Right cardiac atrium (tissue), 5 donors: ENCODE measurements at places on chromosomes 3 and 15. TPM values are rescaled to one million over a fixed set of nuclear protein-coding genes. Genes with fewer than 3 reads are reported as not detected.

SCAP gene
- total RNA-seq, result 46.6 TPM

CHRD gene
- 11.3 TPM for total RNA-seq

ITPR1 gene
- 59.0 TPM for total RNA-seq

ALDH1L1 gene
- 9.4 TPM for total RNA-seq

DGKG gene
- 16.2 TPM for total RNA-seq

COLQ gene
- 3.9 TPM for total RNA-seq

MESP2 gene
- 0.29 TPM for total RNA-seq

LPCAT4 gene
- 24.1 TPM for total RNA-seq

DNA sequence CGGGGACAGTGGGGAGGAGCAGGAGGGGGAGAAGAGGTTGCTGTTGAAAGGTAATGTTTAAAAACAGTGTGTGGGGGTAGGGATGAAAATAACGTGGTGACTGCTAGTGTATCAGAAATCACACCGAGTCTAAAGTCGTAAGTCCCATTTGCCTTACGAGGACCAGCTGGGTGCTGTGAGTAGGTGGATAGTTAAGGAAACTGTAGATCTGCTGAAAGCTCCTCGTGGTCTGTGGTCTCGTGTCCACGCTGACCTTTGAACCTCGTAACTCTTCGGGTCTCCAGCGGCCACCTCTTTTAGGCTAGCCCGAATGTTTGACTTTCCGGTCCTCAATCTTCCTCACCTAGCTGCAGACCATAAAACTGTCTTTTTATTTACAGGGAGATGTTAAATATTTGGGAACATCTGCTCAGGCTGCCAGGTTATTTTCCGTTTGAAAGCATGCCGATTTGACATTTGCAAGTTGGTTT, 29.3 kb upstream of the ST3GAL6 start:
- DNase-seq, result no peak

DNA sequence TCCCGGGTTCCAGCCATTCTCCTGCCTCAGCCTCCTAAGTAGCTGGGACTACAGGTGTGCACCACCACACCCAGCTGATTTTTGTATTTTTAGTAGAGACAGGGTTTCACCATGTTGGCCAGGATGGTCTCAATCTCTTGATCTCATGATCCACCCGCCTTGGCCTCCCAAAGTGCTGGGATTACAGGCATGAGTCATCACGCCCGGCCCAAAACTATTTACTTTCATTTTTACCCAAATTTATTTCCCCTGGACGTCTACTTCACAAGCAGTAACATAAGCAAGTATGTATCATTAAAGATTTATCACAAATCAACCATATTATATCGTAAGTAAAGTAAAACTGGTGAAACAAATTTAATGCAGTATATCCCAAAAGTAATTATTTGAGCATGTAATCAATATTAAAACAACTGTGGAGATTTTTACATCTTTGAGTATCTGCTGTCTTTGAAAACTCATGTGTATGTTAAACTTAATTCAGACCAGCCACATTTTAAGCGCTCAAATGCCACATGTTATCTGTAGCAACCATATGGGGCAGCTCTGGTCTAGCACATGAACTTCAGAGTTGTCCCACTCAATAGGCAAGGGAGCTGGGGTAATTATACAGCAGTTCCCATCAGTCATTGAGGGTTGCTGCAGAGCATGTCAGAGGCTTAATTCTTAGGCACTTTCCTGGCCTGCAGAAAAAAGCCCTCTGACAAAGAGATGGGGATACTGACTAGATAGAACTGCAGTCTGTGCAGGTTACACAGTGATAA, 185.7 kb upstream of the CTDSPL start:
- no peak for DNase-seq

GRCh38 chr3:171833789-171834460, 9.2 kb upstream of the TMEM212 start:
- DNase-seq, result no peak

- no peak for DNase-seq
Observed at GRCh38 chr3:133460809-133461208, 61.0 kb downstream of the BFSP2 start.

DNA sequence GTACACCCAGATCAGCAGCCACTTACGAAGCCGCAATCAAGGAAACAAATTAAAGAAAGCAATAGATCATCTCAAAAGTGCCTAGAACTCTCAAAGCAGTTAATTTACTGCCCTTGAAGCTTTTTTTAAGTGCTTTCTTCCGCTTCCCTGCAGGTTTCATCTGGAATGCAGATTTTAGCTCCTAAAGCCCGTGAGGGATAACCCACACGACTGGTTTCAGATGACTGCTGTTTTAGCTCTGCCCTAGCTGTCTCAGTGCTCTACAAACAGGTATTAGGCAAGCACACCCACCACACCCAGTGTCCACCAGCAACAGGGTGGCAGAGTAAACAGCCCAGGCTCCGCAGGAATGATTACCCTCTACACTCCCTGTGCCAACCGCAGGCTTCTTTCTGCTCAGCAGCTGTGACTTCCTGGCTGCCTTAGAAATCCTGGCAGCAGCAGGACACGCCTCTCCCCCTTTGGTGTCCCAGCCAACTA, 126.0 kb downstream of the FMN1 start:
- peak; percentile 49 for DNase-seq

- peak; percentile 53 for DNase-seq
Observed at GRCh38 chr3:12149029-12149428, 9.7 kb downstream of the TIMP4 start.

DNA sequence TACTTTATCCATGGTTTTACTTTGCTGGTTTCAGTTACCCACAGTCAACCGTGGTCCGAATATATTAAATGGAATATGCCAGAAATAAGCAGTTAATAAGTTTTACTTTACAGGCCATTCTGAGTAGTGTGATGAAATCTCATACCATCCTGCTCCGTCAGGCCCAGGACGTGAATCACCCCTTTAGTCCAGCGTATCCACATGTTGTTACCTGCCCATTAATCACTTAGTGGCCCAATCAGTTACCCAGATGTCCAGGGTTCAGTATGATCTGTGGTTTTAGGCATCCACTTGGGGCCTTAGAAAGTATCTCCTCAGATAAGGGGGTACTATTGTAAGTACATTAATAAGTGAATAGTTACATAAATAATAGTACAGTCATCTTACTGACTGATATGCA, 88.0 kb downstream of the TTBK2 start:
- no peak for DNase-seq

- peak; percentile 80 for DNase-seq
Observed at GRCh38 chr3:12288182-12289129, at the start of gene PPARG. PPARG (plus strand) TSS chr3:12289070; CDS start chr3:12379712, 90,642 bp downstream.

DNA sequence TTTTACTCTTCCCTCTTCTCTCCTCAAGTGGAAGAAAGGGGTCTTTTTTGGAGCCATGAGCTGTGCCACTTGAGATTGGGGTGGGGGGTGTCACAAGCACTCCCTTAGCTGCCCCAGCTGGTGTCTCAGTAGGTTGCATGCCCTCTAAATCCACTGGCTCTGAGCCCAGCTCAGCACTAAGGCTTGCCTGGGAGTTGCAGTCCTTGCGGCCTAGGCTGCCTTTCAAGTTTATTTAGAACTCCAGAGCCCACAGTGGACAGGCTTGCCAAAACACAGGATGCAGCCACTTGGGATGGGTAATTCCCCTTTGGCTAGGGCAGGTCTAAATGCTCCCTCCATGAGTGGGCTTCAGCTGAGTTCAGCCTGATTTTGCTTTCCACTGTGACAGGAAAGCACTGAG, 24.7 kb downstream of the C3orf20 start:
- DNase-seq, result no peak

- no peak for DNase-seq
Observed at GRCh38 chr3:164476631-164477030, 601.7 kb downstream of the SI start.

DNA sequence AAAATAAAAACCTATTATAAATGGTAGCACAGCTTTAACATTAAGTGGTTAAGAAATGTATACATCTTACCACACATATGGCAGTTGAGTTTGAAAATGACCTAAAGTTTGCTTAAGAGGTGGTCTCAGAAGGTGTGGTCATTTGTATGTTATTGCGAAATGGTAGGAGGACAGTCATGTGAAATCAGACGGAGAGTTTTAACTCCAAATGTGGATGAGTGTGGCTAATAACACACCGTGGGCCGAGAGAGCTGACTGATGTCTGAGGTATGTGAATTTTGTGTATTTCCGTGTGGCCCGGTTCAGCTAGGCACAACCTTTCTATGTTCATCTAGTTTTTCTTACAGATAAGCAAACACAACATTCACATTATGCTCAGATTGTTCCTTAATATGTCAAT, 71.9 kb downstream of the ARNT2 start:
- DNase-seq, result no peak

DNA sequence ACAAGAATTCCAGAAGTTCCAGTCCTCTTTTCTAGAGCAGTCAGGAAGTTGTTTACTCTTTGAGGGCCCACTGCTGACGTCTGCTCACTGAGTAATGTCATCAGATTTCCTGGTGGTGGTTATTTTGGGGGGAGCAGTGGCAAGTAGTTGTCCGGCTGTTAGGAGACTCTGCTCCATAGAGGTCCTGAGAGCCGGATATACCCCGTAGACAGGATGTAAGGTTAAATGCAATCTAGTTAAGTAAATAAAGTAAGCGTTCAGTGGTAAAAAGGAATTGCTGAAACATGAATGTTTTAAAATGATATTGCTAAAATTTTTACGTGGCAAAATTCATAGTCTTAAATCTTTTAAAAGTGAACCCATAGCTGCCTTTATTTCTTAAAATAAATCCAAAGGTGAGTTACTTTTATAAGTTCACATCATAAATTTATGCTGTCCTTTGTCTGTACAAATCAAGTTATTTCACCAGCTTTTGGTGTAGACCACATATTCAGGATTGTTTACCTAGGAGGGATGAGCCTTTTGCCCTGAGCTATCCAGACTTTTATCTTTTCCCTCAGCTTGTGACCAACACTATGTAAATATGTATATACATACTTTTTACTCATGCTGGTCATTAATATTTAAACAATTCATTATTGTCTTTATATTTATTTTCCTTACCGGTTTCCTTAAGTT, 65.8 kb downstream of the PDE8A start:
- DNase-seq, result no peak
